Gastrocnemius medialis (tissue), 4 donors: ENCODE measurements at places on chromosomes 2 and 18. TPM values are rescaled to one million over a fixed set of nuclear protein-coding genes. Genes with fewer than 3 reads are reported as not detected.

The SRD5A2 gene
- not detected for total RNA-seq

The FTCDNL1 gene
- 7.9 TPM for total RNA-seq

- DNase-seq = no peak
These were observed 40.9 kb downstream of the DSG2 start for GRCh38 chr18:31538837-31539236.

GRCh38 chr2:108621087-108621559, 86.9 kb downstream of the LIMS1 start:
- DNase-seq = peak; percentile 49

DNA sequence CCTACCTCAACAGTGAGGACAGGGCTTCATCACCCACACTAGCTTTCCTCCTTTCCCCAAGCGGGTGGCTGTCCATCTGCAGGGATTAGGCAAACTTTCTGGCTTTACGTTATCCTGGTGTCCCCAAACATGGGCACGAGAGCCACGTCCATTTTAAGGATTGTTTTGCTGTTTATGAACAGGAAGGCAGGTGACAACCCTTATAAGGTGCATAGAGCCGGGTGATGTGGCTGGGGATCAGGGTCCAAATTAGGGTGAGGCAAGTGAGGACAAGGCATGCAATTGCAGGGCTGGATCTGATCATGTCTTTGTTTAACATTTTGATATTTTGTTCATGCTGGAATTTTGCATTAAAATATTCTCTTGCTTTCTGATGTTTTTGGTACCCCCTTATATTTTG, 27.6 kb upstream of the ITGA6 start:
- DNase-seq = no peak

GRCh38 chr2:231113489-231113888, 11.4 kb downstream of the HTR2B start:
- no peak for DNase-seq

- no peak for DNase-seq
These were observed 42.7 kb upstream of the CXXC1 start for GRCh38 chr18:50330176-50330575.

- no peak for DNase-seq
These were observed 962 bp downstream of the TANK start for GRCh38 chr2:161161074-161161706.

- no peak for DNase-seq
These were observed 38.2 kb upstream of the PNO1 start for GRCh38 chr2:68119504-68119903.

DNA sequence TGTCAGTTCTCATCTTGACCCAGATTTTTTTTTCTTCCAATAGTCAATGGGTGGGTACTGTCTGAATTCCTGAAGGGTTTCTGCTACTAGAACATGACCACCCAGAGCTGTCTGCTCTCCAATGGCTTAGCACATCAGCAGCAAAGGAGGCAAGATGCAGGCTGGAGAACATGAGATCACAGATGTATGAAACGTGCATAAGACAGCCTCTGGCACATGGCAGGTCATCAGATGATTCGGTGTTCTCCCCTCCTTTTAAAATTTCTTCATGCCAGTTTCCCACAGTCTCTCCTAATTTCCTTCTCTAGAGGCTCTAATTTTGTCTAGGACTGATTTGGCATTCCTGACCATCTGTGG, 359.3 kb upstream of the TNP1 start:
- DNase-seq = no peak
